ENCODE measurements at places on chromosomes 13 and 19.

DNA sequence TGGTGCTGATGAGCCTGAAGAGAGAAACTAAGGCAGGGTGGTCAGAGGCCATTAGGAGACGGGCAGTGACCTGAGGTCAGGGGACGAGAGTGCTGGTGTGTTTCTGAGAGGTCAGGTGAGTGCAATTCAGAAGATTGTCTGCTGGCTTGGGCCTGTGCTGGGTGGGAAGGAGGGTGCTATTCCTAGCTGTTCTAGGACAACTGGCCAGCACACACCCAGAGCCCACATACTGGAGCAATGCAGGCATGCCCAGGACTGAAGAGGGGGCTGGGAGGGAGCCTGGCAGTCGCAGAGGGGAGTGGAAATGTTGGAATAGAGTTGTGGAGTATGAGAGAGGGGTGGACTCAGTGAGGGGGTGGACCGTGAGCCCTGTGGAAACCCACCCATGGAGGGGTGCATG, 16.5 kb downstream of the ARHGEF7 start:
- no peak for DNase-seq

DNA sequence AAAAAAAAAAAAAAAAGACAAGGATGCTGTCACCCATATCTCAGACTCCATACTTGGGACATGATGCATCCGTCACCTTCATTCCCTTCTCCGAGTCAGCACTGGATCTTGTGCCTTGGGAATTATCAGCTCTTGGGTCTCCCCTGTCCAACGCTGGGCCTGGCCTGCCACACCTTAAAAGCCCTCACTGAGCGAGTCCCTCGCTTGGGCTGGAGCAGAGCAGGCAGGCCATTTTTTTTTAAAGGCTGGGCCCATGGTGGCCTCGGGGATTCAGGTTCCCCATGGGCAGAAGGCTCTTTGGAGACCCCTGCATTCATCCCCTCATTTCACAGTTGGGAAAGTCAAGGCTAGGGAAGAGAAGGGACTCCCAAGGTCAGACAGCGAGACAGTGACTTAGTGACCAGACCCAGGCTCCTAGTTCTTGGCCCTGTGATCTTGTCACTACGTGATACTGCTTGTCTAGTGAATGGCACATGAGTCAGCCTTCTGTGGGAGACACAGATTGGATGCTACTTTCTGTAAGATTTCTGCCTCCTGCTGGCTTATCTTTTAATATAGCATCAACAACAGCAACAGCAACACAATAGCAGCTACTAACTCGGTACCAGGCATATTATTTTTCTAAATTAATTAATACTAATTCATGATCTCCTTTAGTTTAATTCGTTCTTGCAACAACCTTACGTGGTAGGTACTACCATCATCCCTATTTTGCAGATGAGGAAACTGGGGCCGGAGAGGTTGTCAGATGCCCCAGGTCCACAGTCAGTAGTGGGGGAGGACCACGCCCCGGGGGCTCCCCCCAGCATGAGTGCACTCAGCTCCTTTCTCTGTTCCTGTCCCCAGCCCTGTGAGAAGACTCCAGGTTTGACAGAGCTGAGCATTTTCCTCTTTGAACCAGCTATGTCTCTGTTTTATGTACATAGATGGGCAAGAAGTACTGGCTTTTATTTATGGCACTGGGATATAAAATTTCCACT, 27.4 kb upstream of the ZNF536 start:
- no peak for DNase-seq

DNA sequence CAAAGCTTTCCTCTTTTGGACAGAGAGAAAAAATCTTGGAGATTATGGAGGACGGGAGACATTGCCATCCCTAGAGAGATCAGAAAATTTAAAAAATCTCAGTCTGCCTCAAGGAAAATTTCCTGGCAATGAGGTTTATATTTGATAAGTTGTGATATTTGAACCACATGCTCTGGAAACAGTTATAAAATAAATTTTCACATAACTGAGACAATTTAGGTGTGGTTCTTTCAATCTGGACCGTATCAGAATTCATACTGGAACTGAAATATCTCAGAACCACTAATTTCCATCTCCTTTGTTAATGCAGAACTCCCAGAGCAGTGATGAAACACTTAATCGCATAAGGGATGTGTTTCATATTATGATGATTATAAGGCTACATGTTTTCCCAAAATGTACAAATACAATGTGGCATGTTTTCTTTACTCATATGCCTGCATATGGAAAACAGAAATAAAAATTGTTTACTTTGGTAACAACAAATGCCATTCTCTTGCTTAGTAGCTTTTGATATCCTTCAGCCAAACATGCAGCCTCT, 13.7 kb downstream of the UBE2L5 start:
- no peak for DNase-seq

GRCh38 chr13:51394724-51395123, 55.2 kb downstream of the SERPINE3 start:
- no peak for DNase-seq

GRCh38 chr13:30128095-30128494, 179.3 kb downstream of the KATNAL1 start:
- DNase-seq, result no peak

DNA sequence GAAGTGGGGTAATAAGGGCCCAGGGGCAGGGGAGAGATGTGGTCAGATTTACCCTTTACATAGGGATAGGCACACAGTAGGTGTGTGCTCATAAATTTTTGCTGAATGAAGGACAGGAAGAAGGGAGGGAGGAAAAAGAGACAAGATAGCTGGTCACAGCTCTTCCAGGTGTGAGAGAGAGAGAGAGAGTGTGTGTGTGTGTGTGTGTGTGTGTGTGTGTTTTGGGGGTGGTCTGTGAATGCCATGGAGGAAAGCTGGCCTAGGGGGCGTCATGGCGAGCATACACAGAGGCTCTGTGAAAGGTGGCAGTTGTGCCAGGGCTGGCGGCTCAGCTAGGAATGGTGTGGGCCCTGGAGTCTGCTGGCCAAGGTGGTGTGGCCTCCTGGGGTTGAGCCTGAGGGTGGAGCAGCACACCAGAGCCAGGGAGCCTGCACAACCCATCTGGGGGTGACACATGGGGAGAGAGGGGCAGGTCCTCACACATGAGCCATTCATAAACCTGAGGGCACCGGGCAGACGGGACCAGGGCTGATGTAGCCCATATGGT, 6.0 kb upstream of the PRX start:
- DNase-seq, result no peak

DNA sequence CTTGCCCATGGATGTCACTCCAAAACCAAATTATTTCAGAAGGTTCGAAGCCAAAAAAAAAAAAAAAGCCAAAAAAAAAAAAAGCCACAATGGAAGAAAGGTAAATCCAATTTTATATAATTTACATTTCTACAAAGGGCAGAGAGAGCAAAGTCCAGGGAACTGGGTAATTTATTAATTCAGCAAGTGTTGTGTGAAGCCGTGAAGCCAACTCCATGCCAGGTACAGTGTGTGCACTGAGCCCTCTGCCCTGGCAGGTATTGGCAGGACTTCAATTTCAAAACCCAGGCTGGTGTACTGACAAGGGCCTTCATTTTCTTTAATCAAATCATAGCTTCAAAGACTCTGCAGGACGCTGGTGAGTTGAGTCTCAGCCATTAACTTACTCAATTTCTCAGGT, 5.5 kb upstream of the RFPL4A start:
- no peak for DNase-seq

- no peak for DNase-seq
These were observed 3.5 kb upstream of the RPS9 start for GRCh38 chr19:54197121-54197520.

DNA sequence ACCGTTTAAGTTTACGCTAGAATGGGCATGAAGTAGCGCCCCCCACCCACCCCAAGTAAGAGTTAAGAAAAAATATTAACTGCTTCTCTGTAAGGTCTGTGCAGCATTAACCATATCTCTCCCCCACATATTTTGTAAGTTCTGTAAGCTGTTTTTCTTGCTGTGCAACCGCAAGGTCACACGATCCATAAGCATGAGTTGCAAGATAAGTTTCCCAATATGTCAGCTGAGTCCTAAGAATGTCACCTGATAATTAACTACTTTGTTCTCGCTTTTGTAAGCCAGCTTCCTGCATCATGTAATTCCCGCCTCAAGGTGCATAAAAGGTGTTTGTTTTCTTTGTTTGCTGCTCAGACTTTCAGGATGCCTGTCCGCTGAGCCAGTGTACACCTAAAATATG, 187.0 kb downstream of the MYO16 start:
- no peak for DNase-seq

GRCh38 chr13:77325371-77325980, 1.4 kb downstream of the MYCBP2 start:
- DNase-seq, result no peak

- no peak for DNase-seq
These were observed 100.8 kb upstream of the WASF3 start for GRCh38 chr13:26456650-26457049.

DNA sequence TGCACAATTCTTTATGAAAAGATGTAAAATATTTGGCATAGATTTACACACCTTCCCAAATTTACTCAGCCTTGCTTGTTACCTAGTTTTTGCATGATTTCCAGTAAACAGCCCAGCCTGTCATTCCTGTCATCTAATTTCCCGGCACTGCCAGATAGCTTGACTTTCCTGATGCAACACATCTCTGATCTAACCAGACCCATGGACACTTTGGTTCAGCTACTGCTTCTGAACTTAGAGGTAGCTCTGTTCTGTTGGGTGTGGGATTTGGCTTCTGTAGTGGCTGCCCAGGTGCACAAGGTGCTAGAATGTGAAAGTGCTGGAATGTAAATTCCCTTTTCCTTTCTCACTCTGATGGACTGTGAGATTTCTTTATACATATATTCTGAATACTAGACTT, 1033.5 kb downstream of the SLITRK1 start:
- DNase-seq, result no peak

DNA sequence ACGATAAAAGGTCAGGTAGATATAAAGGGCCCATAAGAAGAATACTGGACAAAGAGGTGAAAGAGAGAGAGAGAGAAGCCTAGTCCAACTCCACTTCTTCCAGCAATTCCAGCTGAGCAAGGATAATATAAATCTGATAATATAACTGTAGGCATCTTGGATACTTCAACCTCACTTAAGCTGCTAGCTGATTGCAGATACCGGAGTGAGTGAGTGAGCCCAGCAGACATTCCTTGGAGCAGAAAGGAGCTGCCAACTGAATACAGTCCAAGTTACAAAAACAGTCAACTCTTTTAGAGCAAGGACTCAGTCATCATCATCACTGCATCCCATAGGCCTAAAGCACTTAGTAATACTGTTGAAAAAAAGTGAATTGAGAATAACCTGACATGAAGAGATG, 387.6 kb downstream of the SLITRK6 start:
- DNase-seq, result no peak

- DNase-seq, result no peak
These were observed 124.5 kb downstream of the SHISA2 start for GRCh38 chr13:25927363-25927762.

- no peak for DNase-seq
These were observed 3.0 kb downstream of the DPRX start for GRCh38 chr19:53634768-53635167.

- DNase-seq, result no peak
These were observed 12.0 kb upstream of the GAS6 start for GRCh38 chr13:113875837-113876281.

DNA sequence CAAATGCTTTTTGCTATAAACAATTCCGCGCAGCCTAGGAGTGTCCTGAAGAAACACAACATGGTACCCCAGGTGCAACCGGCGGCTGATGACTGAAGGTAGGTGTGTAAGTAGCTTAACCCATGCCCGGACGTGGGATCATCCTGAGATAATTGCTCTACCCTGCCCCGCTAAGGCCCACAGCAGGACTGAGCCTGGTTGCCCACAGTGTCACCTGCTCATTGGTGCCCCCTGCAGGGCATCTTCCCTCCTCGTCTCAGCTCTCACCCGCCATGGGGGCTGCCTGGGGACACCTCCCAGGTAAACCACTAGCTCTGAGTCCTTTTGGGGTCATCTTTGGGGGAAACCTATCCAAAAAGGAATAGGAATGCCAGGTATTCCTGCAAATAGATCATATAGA, 22.3 kb downstream of the TMEM161A start:
- no peak for DNase-seq

- no peak for DNase-seq
These were observed 35.5 kb downstream of the GPALPP1 start for GRCh38 chr13:45024847-45025246.

DNA sequence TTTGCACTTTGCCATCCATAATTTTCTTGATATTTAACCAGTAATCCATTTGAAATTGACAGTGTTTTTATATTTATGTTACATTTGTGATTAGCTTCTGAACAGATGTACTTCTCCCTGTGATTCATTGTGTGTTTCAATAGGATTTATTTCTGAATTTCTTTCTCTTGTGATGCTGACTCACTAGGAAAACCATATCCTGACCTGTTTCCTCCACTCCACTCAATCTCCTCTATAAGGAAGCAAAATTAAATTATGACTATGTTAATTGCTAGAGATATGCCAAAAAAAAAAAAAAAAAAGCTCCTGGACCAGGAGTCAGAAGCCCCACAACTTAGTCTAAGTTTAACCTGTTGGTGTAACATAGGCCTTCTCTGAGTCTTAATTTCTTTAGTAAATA, 614.6 kb upstream of the SPRY2 start:
- no peak for DNase-seq

DNA sequence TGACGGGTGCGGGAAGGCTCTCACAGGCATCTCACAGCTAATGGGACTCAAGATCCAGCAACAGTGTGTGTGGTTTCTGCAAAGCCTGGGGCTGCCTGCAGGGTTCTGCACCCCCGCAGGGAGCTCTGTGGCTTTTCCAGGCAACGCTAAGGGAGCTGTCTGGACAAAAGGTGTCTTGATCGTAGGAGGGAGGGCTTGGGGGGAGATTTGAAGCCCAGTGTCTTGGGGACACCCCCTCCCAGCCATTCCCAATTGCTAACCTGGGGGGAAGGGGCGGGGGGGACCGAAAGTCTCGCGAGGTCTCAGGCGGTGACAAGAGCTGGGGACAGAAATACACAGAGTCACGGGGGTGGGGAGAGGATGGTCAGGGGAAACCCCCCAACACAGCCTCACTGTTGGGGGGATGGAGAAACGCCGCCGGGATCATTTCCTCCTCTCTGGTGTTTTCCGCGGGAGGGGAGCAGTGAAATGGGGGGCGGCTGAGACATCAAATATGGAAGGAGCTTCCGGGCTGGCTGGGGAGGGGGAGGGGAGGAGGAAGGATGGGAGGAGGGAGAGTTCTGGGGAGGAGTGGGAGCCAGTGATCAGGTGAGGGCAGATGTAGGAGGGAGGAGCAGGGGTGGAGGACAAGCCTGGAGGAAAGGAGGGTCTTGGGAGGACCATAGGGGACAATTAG, 13.3 kb downstream of the KCNC3 start:
- DNase-seq, result no peak

DNA sequence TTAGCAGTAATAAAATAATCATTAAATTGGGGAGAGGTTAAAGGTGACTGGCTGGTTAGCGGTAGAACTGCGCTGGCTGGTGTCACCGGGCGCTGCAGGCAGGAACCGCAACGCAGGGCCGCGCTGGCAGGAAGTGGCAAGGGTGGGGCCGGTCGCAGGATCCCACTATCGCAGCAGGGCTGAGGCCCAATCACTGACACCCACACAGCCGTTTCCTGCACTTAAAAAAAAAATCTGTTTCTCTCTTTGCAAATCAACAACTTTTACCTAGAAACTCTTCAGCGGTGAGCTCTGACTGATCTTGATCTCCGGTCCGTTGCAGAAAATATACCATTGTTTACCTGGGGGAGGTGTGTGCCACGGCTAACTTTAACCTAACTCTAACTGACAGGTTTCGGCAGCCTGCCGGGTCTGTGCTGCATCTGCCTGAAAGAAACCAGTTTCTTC, 46.9 kb downstream of the KLF2 start:
- no peak for DNase-seq

GRCh38 chr13:34522808-34523207, 419.3 kb upstream of the NBEA start:
- no peak for DNase-seq

GRCh38 chr19:2167896-2168618, 4.3 kb downstream of the DOT1L start:
- peak; percentile 57 for DNase-seq

- DNase-seq, result no peak
These were observed 275.5 kb downstream of the ENOX1 start for GRCh38 chr13:43510956-43511901.

All from uterus (tissue), 4 donors.